Epithelial cell of esophagus (primary cell): ENCODE measurements at places on chromosomes 2 and 18.

DNA sequence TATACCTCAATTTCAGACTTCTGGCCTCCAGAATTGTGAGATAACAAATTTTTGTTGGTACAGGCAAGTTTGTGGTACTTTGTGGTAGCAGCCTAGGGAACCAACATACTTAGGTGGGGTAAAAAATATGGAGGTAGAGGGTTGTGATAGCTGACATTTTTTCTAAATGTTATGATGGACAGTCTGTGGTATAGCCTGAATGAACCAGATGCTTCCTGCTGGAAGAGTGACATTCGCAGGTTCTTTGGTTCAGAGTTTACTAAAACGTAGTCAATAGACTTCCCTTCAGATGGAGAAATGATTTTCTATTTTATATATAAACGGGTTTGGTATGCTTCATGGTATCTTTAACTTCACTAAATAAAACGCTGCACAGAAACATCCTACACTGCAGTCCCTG, 42.8 kb downstream of the PMAIP1 start:
- DNase-seq = no peak

DNA sequence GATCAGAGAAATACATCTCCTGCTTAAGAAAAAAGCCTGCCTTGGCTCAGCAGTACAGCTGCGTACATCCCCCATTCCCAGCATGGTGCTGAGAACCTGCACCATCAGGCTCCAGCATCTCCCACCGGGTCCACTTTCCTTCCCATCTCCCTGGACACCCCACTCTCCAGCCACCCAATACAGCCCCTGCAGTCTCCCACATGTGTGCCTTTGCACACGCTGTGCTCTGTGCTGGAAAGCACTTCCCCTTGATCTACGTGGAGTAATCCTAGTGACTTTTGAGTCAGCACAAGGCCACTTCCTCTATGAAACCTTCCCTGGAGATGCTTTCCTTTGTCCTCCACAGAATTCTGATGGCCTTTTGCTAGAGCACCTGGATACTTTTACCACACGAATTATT, 17.0 kb downstream of the STAT1 start:
- DNase-seq = no peak

GRCh38 chr2:219722276-219722879, 94.9 kb downstream of the SLC4A3 start:
- DNase-seq = peak; percentile 97

DNA sequence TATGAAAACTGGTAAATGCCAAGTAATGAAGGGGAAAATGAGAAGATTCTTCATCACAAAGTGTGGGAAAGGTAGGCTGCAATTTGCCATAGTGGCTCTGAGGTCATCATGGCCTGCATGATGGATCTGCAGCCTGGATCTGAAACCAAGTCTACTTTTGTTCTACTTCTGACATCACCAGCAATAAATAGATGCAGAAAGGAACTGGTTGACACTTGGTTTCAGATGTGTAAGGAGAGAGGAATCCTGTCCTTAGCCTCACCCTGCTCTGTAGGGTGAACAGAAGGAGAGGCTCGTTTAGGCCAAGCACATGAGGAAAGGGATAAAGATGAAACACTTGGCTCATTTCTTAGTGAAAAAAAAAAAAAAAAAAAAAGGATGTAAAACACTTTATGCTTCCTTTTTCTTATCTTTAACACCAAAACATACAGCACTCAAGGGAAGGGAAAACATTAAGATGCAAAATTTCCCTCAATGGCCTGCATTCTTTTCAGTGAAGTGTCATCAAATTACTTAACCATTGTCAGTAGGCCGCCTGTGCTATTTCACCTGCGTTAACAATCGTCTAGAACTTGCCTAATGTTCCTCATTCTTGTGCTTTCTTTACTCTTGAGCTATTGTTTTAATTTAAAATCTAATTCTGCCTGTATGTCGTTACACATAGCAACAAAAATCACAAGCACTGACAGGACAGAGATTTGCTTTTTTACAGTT, 3.9 kb downstream of the NEB start:
- peak; percentile 69 for DNase-seq

- peak; percentile 96 for DNase-seq
These were observed 6.0 kb upstream of the SLC35F6 start for GRCh38 chr2:26757873-26758789.

DNA sequence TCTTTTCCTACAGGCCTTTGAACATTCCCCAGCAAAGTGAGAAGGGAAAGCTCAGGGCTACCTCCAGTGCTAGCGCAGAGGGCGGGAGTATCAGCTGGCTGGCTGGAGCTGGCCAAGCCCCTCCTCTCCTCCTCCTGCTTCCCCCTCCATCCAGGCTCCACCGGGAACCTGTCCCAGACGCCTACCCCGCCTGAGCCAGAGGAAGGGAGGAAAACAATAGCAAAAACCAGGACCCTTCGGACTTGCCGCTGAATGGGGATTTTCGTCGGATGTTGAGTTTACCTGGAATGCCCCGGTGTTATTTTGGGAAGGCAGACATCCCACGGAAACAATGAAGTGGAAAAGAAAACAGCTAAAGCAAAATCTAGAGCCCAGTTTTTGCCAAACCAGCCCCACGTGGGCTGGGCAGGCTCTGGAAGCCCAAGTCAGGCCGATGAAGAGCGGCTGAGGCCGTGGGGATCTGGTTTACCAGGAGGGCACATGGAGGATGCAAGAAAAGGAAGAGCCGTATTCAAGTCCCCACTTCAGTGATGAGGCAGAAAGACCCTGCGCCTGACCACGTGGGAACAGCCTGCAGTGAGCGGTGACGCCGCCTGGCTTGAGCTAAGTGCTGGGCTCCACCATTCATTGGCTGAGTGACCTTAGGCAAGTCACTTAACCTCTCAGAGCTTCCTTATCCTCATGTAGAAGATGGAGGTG, 100.4 kb upstream of the LCLAT1 start:
- DNase-seq = no peak

GRCh38 chr2:186100636-186101035, 362.0 kb downstream of the FSIP2 start:
- DNase-seq = no peak

DNA sequence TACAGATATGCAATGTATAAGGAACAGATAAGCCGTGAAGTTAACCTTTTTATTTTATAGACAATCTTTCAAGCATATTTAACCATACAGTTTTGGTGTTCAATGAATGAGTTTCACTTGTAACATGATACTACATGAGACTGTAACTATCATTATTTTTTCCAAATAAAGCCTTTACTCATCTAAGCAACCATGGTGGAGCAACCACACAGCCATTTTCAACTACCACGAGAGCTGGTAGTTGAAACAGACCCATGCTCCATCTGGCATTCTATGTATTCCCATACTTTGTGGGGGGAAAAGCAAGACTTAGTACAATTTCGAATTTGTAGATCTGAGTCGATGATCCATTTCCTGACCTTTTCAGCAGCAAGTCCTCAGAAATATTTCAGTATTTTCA, 159.3 kb upstream of the RND3 start:
- DNase-seq = no peak

DNA sequence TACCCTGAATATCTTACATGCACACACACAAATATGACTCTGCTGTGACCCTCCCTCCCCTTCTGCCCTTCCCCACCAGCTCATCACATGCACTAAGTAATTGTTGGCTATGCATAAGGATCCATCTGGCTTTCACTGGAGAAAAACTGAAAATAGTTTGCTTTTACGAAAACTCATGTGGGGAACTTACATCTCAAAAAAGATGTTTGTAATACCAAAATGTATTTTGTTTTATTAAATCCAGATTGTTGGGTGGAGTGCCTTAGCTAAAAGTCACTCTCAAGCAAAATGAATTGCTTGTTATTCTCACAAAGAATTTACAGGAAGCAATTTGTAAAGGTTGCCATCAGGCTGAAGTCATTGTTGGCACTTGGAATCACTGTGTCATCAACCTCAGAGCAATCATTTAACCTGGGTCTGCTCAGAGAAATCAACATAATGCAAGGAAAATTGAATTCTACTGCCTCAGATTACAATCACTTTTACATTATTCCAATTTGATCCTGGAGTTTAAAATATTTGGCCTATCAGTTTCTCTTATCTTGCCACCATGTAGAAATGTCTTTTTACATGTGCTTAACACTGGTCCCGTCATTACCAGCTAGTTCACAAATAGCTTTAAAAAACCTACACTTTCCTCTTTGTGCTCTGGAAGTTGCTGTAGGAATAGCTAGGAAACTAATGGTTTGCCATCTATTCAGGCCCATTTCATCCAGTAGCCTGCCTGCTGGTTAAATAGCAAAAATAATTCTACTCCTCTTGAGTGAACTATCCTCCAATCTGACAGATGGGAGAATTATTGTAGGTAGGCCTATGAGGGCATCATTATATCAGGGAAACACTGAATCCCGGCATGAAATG, 90.3 kb upstream of the TMEM17 start:
- DNase-seq = peak; percentile 51

GRCh38 chr18:58755304-58756010, 84.2 kb downstream of the MALT1 start:
- peak; percentile 60 for DNase-seq

- no peak for DNase-seq
These were observed 30.6 kb downstream of the MYO7B start for GRCh38 chr2:127566139-127566417.

- DNase-seq = peak; percentile 84
These were observed 68.6 kb downstream of the GALNT3 start for GRCh38 chr2:165725421-165725820.
